ENCODE measurements at places on chromosomes 2 and 18.

DNA sequence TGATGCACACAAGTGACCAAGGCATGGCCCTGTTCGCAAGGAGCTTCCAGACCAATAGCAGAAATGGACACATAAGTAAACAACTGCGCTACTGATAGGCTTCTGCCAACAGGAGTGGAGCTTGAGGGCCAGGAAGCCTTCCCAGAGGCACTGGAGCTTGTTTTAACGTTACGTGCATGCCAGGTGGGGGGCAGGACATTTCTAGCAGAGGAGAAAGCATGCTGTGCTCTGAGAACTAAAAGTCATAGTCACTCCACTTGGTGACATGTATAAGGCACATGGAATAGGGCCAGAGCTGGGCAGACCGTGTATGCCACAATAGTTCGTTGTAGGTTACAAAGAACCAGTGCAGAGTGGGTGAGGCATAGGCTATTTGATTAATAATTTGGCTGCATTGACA lies 184.2 kb downstream of the NEDD4L start:
- DNase-seq: no peak

DNA sequence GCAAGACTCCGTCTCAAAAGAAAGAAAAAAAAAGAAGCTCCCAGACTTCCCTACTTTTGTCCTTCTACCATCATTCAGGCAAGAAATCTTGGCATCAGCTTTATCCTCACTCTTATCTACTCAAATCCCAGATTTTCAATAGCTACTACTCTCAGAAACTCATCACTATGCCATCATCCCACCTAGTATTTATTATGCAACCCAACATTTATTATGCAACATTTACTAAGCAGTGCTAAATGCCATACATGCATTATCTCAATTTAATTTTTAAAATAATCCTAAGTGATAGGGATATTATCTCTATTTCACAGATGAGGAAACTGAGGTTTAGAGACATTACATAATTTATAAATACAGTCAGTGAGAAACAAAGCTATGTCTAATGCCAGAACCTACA lies 4.1 kb downstream of the USP37 start:
- no peak for DNase-seq

- no peak for DNase-seq
Measured at GRCh38 chr2:199356412-199356811, 101.3 kb downstream of the SATB2 start.

DNA sequence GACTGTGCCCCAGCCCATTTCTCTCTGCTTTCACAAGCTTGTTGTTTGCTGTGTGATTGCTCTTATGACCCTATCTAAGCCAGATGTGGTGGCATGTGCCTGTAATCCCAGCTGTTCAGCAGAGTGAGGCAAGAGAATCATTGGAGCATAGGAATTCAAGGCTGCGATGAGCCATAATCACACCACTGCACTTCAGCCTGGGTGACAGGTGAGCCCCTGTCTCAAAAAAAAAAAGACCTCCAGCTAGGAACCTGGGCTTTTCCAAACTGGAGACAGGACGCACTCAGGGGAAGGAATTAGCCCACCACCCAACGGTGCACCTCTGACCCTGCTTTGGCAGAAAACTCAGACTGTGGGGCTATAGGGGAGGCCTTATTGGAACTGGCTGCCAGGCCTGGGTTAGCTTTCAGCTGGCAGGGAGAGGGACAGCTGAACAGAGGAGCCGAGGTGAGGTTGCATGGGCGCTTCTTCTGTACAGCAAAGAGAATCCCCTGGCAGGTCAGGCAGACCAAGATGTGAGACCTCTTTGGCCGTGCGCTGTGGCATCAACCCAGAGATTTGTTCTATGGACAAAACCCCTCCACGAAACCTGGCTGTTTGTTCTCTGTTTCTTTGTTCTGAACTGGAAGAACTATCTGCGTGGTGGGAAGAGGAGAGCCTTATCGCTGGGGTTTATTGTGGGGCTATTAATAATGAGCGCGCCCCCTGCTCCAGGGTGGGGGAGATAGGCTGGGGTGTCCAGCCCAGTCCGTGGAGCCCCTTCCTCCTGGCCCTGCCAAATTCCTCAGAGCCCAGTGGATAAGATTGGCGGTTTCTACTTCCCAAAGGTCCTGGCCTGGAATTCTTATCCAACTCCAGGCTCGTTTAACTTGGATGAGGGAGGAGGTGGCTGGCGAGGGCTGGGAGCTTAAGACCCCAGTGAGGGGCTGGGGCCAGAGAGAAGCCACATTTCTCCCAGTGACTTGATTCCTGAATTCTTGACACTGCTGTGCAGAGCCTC lies 38.8 kb upstream of the SMAD7 start:
- DNase-seq: no peak

GRCh38 chr2:156663757-156664409 lies 227.7 kb downstream of the GPD2 start:
- DNase-seq: no peak

DNA sequence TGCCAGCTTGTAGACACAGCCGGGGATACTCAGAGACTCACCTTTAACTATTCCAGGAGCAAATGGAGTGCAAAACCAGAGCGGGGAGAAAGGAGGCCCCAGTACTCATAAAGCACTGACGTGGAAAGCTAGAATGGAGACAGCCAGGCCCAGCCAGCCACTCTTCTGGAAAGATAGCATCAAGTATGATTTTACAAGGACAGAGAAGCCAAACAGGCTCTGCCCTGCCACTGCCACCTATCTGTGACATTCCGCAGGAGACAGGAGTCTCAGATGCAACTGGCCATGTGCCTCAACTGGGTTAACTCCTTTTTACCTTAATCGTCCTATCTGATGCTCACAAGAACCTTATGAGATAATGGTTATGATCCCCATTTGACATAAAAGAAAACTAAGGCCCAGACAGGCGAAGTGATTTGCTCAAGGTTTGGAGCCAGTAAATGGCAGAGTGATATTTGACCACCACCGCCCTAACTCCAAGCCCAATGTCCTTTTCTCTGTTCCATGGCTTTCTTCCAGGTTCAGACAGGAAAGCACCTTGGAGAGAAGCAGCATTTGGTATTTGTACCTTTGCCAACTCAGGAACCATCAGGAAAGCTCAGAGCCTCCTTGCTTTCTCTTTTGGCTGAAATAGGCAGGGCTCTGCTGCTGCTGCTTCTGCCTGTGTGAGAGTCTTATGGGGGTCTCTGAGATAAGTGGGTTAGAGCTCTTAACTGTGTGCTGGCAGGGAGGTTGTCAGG lies 15.6 kb downstream of the KIF3C start:
- no peak for DNase-seq

DNA sequence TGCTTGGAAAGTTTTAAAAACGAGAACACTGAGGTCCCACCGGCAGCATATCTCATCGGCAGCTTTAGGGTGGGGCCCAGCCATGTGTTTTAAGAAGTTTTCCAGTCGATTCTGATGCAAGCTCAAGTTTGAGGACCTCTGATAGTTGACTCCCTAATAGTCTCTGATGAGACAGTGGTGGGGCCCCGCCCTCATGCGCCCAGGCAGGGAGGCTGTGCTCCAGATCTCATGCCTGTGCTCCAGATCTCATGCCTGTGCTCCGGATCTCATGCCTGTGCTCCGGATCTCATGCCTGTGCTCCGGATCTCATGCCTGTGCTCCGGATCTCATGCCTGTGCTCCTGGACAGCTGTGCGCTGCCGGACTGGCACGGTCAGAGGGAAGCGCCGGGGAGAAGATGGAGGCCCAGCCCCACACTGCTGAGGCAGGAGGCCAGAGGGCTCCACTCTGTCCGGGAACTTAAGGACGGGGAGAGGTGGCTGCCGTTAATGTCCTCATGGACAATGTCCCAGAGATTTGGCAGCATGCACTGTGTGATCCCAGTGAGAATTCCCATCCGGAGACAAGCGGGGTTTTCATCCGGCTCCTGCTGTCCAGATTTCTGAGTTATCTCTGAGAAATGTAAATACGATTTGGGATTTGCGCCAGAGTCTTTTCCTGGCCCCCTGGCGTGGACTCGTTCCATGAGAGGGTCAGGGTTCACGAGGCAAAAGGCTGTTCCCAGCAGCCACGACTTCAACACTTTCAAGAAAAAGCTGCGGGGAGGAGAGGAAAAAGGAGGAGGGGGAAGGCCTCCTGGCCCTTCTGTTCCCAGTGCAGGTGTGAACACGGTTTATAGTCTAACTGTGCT lies 9.4 kb upstream of the COLEC11 start:
- no peak for DNase-seq

DNA sequence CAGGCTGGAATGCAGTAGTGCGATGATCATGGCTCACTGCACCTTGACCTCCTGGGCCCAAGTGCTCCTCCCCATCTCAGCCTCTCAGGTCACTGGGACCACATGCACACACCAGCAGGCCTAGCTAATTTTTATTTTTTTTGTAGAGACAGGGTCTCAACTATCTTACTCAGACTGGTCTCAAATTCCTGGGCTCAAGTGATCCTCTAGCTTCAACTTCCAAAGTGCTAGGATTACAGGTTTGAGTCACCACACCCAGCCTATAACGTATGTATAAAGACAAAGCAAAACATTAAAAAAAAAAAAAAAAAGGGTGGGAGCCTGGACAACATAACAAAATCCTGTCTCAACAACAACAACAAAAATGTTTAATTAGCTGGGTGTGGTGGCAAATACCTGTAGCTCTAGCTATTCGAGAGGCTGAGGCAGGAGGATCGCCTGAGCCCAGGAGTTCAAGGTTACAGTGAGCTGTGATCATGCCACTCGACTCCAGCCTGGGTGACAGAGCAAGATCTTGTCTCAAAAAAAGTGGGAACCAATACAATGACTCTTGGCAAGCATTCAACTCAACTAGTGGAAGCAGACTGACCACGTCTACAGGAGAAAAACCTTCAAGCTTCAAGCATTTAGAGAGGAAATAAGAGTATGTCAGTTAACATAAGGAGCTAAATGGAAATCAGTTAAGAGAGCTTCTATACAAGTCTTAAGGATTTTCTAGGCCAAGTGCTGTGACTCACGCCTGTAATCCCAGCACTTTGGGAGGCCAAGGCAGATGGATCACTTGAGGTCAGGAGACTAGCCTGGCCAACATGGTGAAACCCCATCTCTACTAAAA lies 2.6 kb downstream of the GTF3C2 start:
- no peak for DNase-seq

- no peak for DNase-seq
Measured at GRCh38 chr2:230459216-230459615, 43.2 kb downstream of the SP100 start.

DNA sequence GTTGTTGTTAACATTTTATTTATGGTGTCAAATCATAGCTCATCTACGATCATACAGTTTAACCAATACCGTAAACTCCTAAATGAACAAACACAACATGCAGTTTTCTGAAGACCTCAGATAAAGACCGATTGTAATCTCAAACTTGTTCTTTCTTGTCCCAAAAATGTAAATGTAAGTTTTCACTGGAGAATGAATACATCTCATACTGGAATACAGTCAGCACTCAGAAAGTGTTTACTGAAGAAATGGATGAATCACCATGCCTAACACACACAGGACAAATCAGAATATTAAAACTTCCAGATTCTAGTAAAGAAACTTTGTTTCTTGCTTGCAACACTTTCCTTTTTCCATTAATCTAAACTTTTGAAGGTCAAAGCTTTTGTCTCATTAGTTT lies 380.5 kb downstream of the DLGAP1 start:
- DNase-seq: no peak

DNA sequence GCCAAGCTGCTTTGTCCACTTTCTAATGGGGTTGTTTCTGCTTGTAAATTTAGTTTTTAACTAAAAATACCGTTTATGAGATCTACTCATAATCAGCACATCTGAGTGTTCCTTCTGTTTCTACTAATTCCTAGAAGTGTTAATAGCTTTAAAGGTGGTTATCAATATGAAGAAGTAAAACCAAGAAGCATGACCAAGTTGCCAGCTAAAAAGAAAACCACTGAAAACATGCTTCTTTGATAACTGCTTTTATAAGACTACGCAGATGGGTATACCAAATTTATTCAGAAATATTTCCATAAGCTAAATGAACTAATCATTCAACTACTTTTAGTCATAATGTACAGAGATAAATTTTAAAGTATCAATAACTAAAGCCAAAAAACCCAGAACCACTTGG lies 101.8 kb downstream of the C2orf74 start:
- DNase-seq: no peak

- no peak for DNase-seq
Measured at GRCh38 chr2:221485503-221485870, 86.6 kb downstream of the EPHA4 start.

DNA sequence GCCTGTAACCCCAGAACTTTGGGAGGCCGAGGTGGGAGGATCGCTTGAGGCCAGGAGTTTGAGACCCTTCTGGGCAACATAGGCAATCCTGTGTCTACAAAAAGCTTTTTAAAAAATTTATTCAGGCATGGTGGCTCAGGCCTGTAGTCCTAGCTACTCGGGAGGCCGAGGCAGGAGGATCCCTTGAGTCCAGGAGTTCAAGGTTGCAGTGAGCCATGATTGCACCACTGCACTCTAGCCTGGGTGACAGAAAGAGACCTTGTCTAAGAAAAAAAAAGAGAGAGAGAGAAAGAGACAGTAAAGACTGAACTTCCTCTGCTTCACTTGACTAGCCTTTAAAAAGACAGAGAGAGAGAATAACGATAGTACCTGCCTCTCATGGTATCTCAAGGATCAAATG lies 62.4 kb downstream of the INPP5D start:
- no peak for DNase-seq

DNA sequence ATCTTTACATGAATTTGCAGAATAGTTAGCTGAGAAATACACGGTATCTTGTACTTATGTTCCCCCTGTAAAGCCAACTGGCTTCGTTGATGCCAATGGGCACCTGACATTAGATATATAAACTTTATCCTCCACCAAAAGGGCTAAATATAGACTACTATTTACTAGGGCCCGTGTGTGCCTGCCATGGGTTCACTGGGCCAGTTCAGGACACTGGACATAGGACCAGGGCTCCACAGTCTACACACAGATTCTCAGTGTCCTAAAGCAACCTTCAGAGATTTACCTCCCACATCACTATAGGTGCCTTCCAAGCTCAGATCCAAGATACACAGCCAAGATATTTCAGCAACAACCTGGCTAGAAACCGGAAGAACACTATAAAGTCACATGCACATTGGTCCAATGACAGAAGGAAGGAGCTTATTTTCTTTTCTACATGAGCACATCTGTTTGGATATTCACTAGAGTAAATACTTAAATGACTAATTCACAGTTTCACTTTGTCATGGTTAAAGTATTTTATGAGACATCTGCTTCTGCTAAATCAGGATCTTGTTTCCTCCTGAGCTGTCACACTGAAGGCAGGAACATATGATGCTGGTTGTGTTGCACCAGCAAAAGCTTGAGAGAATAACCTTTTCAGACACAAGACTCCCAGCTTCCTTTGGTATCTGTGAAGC lies 95.1 kb downstream of the MYO5B start:
- DNase-seq: no peak

GRCh38 chr18:34153711-34154110 lies 71.0 kb downstream of the NOL4 start:
- no peak for DNase-seq

All from stimulated activated CD8-positive, alpha-beta memory T cell treated with anti-CD3 and anti-CD28 coated beads, Interleukin-4, amount 100 ng/mL, for 1 hour (primary cell).